ENCODE measurements at places on chromosomes 16 and 17.

- DNase-seq: no peak
These were observed 32.8 kb downstream of the XYLT1 start for GRCh38 chr16:17437981-17438380.

DNA sequence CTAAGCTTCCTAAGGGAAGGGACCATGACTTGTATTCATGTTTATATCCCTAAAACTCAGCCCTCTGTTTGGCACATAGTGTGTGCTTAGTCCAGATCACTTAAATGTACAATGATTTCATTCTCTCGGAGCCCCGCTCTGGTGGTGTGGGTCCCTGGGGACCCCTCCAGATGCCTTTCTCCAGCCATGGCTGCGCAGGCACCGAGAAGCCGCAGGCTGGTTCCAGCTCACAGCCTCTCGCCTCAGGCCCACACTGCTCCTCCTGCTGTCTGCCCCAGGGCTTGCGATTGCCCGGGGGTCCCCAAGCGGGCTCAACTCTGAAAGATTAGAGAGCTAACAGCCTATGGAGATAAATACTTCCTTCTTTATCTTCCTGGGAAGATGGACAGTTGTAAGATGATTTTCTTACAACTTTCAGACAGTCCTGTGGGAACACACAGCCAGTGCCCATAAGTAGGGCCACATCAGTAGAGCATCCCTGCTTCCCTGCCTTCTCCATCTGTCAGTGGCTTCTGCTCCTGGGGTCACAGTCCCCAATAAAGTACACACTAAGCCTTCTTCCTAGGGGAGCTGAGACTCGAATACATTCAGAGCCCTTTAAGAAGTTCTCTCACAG lies 66.2 kb downstream of the CENPV start:
- DNase-seq: no peak

GRCh38 chr17:28783161-28783560 lies 39.4 kb downstream of the TRAF4 start:
- no peak for DNase-seq

- no peak for DNase-seq
These were observed 64.8 kb upstream of the TBC1D3K start for GRCh38 chr17:37859451-37859850.

DNA sequence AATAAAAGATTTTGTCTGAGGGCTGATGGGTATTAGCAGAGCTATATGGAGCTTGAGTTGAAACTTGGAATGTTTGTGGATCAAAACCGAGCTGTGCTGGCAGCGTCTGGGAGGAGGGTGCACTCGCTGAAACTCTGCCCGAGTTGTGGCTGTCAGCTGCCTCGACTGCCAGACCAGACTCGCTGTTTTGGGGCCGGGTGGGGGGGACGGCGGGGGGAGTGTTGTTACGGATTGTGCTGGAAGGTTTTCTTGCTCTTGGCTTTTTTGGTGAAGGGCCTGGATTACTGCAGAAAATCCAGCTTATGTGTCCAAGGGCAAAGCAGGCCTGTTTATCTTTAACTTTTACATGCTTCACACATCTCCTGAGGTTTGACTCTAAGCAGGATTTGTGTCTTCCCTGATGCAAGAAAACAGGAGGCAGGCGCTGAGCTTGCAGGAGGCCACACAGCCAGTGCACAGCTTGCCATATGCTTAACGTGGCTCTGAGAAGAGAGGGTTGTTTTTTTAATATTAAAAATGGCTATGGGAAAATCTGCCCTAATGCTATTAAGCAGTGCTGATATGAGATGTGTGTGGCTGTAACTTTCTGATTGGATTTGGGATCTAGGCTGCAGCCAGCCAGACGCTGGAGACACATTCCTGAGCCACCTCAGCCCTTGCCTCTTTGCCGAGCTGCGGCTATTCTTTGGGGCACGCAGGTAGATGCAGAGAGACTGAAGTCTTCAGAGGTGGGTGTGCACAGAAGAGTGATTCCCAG lies 20.5 kb upstream of the RPTOR start:
- DNase-seq: no peak

DNA sequence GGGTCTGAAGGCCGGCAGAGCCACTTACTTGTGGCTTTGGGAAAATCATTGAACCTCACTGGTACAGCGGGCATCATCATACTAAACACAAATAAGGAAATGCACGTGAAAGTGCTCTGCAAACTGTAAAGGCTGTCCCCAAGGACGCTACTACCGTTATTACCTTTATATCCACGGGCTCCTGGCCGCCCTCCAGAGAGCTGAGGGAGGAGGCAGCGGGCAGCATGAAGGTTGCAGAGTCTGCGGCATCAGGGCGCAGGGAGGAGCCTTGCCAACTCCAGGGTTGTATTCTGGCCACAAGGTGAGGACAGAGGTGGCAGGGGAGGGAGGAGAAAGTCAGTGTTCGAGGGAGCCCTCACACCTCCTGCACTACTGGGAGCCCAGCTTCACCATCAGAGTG lies 68.3 kb upstream of the GCSH start:
- no peak for DNase-seq

DNA sequence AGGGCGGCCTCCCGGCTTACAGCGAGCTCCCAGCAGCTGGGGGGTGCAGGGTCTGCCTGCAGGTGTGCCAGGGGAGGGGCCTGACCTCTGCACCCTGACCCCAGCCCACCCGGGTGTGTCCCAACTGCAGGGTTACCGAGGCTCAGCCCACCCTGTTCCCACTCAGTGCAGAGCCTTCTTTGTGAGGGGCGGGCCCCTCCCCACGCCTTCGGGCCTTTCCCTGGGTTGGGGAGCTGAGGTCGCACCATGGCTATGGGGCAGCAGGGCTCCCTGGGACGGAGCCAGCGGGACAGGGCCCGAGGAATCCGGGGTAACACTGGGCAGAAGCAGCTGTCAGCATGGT lies 17.1 kb downstream of the CACNA1H start:
- DNase-seq: no peak

DNA sequence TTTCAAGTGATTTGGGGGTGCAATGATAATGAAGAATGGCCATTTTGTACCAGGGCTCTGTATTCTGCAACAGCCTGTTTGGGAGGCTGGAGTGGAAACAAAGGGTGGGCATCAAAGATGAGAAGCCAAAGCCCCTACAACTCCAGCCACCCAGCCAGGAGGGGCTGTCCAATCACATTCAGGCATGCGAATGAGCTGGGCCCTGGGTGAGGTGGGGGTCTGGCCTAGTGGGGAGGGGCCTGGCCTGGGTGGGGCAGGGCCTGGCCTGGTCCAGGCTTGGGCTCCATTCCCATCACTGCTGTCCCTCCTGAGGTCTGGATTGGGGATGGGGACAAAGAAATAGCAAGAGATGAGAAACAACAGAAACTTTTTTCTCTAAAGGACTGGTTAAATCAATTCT lies 6.4 kb downstream of the AOC3 start:
- no peak for DNase-seq

GRCh38 chr16:55037046-55037445 lies 106.4 kb downstream of the IRX5 start:
- DNase-seq: no peak

DNA sequence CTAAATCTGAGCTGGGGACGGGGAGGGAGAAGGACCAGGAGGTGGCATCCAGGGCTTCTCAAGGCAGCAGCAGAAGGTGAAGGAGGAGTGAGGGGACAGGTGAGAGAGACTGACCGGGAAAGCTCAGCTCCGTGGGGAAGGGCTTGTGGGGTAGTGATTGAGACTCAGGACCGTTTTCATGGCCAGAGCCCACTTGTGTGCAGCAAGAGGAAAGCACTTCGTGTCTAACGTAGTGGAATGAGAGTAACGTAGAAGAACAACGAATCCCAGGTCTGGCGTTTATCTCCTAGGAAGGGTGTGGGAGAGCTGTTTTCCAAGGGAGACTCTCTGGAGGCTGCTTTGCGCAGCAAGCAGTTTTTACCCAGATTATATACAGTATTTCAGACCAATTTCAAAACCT lies 1.3 kb upstream of the CDH3 start:
- DNase-seq: no peak

DNA sequence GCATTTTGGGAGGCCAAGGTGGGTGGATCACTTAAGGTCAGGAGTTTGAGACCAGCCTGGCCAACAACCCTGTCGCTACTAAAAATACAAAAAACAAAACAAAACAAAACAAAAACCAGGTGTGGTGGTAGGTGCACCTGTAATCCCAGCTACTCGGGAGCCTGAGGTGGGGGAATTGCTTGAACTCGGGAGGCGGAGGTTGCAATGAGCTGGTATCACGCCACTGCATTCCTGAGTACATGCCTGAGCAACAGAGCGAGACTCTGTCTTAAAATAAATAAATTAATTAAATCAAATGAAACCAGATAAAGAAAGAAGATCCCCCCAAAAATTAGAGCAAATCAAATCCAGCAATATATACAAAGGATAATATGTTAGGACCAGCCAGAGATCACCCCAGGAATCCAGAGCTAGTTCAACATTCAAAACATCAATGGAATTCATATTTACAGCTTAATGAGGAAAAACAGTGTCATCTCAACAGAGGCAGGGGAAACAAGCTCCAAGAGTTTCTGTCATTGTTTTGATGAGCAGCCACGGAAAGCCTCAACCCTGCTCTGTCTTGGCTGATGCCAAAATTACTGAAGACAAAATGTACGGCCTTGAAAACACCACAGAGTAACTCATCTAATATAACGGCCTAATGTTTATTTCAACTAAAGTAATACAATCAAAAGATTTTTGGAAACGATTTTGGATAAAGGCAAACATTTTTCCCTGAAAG lies 3.7 kb downstream of the PEMT start:
- no peak for DNase-seq

GRCh38 chr17:30323895-30324319 lies 9.9 kb downstream of the TMIGD1 start:
- peak; percentile 40 for DNase-seq

- DNase-seq: no peak
These were observed 18.1 kb downstream of the CSF3 start for GRCh38 chr17:40033339-40033738.

DNA sequence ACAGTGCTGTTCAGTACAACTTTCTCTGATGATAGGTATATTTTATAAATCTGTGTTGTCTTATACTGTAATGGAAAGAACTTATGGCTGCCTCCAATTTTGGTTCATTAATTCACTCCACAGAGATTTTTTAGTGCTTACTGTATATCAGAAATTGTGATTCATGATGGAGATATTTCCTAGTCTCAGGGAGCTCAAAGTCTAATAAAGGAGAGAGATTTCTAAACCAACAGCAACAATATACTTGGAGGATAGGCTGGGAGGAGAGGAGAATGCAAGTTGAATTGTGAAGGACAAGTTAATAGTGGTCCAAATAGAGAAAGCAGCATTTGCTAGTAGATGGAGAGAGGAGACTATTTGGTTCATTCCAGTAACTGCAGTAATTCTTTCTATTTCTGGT lies 63.5 kb downstream of the TANC2 start:
- no peak for DNase-seq

- no peak for DNase-seq
These were observed 84.9 kb downstream of the TMEM114 start for GRCh38 chr16:8505327-8505991.

- no peak for DNase-seq
These were observed 190.9 kb upstream of the CDH5 start for GRCh38 chr16:66175636-66176035.

DNA sequence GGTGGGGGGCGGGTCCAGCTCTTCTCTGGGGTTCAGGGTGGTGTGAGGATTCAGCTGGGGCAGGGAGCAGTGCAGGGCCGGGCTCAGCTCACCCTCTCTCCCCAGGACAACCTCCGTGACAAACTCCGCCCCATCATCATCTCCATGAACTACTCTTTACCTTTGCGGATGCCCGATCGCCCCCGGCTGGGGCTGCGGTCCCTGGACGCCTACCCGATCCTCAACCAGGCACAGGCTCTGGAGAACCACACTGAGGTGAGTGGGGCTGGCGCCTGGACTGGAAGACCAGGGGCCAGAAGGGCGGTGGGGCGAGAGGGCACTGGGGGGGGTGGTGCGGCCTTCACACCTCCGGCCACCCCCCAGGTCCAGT lies 18.9 kb upstream of the PDK2 start:
- DNase-seq: no peak

DNA sequence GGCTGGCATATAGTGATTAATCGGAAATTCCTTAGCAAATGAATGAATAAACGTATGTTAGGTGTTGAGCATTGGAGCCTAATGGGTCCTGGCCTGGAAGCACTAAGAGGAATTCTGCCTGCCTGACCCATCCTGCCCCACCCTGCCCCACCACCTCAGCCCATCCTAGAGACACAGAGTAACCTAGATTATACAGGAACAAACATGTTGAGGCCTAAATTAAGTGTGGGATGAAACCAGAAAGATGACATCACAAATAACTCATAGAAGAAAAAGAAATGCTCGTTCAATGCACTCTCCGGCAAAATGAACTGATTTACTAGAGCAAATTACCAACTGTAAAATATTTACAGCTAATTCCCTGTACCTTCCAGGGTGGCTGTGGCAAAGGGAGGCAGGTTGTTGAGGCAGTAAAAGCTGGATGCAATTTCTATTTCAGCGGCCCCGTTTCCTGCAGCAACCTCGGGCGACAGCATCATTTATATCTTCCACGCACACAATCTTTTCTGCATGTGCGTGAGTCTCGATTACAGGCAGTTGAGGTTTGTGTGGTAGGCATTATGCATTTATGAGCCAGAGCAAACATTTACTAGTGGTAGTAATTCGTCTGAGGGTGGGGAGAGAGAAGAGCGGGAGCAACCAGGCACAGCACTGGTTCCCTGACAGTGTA lies 417.2 kb downstream of the HS3ST4 start:
- no peak for DNase-seq

DNA sequence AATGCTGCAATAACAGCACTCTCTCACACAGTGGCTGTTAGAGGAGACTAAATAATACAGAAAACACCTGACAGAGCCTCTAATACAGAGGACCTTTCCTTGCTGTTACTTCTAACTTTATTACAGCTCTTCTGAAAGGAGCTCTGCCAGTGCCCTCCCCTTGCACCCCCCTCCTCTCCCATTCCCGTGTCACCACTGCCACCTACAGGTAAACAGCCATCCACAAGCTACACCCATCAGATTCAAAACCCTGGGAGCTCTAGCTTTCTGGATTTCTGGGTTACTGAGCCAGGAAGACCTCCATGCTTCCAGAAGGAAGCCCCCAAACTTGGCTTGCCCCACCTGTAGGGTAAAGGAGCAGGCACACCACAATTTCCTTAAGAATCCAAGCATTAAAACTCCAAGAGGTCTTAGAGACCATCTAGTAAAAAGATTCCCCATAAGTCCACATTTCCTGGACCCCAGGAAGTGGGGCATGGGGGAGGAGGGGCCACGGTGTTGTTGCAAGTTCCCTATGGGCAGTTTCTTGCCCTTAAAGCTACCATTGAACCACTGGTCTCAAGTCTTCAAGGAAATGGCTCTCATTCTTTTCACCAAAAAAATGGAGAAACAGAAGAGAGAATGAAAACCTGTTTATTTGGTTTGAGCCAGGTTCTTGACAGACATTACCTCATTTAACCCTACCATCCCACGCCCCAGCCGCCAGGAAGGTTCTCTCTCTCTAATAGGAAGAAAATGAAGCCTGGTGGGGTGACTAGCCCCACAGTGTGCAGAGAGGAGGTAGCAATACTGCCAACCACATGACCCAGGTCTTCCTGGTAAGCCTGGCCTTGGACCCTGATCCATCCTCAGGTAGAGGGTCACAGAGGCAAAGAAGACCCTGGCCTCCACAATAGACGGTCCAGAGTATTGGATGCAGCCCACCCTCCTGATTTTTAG lies 52.8 kb downstream of the TOM1L2 start:
- peak; percentile 62 for DNase-seq
